Nucleus accumbens (tissue), 56 donors: ENCODE measurements at places on chromosomes 16 and 17.

GRCh38 chr17:4020096-4020495 lies 55.9 kb upstream of the ATP2A3 start:
- DNase-seq: no peak

- DNase-seq: peak; percentile 0
These were observed 88.0 kb downstream of the STXBP4 start for GRCh38 chr17:55056526-55056925.

DNA sequence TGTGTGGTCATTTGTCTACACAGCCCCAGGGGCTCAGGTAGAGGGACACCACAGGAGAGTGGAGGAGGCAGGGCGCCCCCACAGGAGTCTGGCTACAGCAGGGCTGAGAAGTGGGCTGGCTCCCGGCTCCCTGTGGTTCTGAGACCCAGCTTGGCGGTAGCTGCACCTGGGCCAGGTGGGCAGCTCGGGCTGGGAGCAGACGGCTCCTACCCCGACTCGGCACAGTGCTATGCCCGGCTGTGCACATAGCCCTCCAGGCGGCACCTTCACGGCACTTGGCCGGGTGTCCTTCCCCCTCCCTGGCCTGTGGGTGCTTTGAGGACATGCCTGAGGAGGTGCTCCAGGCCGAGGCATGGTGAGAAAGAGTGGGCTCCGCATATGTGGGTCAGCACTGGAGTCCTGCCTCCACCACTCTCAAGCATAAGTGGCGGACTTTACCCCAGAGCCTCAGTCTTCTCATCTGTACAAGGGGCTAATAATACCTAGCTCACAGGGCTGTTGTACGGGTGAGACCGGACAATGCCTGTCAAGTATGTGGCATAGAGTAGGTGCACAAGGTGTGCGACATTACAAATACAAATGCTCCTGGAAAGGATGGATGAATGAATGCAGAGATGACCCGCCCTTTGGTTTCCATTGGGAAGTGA lies 50.1 kb upstream of the JPH3 start:
- DNase-seq: no peak

DNA sequence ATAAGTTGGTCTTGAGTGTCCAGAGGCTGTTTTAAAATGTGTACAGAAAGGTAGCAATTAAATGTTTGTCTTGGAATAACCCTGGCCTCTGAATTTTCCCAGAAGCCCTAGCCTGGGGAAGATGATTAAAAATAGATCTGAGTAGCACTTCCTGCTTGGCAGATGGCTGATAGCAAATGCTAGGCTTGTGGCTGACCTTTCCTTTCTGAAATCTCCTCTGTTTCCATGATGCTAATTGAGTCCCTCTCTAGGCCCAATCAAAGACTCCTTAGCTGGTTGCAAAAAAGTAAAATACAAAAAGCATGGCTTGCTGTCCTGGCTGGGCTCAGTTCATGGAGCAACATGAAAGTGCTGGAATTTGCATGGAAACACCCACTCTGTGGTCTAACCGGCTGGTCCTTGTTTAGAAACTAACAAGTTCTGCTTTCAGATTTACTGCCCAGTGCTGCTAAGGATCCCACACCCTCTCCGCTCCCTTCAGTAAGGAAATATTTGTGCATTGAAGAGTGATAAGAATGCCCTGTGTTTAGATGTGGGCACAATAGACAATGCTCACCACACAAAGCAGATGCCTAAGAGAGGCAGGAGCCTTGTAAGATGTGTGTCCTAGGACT lies 40.8 kb downstream of the YPEL2 start:
- DNase-seq: no peak

DNA sequence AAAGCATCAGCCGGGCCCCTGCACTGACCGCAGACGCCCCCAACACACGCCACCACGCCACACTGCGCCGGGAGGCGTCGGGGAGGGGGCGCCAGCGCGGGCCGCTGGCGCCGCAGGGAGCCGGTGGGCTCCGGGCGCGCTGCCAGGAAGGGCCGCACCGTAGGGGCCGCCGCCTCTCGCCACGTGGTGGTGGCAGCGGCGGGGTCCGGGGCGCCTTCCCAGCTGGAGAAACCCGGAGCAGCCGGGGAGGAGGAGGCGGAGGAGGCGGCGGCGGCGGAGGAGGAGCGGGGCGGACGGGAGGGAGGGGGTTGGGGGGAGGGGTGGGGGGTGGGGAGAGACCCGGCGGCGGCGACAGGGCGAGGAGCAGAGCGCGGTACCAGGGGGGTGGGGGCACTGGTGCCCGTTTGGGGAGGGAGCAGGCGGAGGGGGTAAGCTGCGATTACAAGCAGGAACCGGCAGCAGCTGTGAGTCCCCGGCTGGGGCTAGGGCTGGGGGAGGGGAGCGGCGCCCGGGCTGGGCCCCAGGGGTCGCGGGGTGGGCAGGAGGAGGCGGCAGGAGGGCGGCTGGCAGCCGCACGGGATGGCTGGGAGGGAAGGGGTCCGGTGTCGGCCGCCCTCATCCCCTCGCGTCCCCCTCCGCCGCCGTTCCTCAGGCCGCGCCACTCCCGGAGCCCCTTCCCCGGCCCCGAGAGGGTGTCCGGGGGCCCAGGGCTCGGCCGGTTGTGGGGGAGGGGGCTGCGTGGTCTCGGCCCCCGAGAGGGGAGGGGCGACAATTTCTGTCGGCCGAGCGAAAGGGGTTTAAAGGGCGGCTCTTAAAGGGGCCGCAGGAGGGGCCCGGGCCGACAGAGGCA lies at the start of gene TBKBP1:
TBKBP1 (plus strand) TSS at position 431 of the 850 bp plus-strand sequence. CDS start 1,952 bp downstream, outside the sequence.
- no peak for DNase-seq

GRCh38 chr16:73056448-73056847 lies 8.5 kb upstream of the ZFHX3 start:
- no peak for DNase-seq

- DNase-seq: no peak
These were observed 2.1 kb downstream of the FMNL1 start for GRCh38 chr17:45223539-45224528.

- DNase-seq: no peak
These were observed 40.1 kb downstream of the ENGASE start for GRCh38 chr17:79114458-79115301.

- DNase-seq: peak; percentile 49
These were observed 858 bp downstream of the MMD start for GRCh38 chr17:55420776-55421178.

DNA sequence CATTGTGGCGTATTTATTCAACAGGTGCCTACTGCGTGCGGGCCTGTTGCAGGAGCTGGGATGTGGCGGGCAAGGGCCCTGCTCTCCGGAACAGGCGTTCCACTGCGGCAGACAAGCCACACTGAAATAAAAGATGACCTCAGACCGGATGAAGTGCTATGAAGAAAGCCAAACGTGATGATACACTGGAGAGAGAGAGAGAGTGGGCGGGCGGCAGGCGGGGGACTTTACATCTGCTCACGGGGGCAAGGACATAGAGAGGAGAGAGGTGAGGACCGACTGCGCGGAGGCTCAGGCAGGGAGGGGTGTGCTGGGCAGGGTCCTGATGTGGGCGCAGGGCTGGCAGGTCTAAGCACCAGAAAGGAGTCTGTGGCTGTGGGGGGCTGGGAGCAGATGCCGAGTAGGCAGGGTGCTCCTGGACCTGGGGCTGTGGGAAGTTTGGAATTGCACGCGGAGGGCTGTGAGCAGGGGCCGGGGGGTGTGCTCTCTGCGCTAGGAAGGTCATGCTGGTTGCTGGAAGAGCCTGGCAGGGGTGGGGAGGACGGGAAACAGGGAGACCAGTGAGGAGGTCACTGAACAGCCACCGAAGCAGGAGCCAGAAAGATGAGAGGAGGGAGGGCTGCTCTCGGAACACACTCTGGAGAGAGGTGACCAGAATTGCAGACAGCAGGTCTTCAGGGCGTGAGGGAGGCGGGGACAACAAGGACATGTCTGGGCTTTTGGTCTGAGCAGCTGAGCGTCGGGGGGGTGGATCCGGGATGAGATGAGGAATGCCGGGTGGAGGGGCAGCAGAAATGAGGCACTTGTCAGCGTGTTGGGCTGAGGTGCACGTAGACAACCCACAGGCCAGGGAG lies 9.9 kb downstream of the MXRA7 start:
- no peak for DNase-seq

- DNase-seq: peak; percentile 17
These were observed 67.1 kb upstream of the NLK start for GRCh38 chr17:27975146-27976011.

DNA sequence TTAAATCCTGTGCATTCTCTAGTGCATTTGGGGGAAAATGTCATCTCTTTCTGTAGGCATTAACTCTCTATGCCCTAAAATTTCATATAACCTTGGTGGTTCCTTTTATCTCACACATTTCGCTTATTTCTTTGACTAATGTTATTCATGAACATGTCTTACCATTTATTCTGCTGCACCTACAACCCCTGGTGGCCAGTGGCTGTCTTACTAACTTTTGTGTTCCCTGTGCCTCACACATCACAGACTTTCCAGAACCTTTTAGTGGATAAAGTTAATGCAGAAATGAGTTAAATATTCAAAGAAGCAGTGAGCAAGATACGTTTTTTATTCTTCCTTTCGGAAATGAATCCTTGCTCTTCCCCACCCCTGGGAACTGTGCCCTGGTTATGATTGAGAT lies 111.9 kb downstream of the CDH13 start:
- no peak for DNase-seq

DNA sequence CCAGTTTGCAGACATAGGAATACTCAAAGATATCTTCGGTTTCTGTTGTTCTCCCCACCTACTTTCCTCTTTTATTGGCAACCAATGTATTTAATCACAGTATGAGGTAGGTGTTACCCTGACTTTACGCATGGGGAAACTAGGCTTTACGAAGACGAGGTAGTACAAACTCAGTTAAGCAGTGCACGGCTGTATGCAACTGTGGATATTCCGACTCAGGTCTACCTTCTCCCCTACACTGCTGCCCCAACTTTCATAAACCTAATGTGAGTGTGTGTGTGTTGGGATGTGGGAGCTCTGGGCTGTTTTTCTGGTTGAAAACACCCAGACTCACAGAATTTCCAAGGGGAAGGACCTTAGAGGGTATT lies 1.2 kb upstream of the GPT2 start:
- DNase-seq: no peak

- DNase-seq: no peak
These were observed 37.8 kb downstream of the BCO1 start for GRCh38 chr16:81276323-81276722.

DNA sequence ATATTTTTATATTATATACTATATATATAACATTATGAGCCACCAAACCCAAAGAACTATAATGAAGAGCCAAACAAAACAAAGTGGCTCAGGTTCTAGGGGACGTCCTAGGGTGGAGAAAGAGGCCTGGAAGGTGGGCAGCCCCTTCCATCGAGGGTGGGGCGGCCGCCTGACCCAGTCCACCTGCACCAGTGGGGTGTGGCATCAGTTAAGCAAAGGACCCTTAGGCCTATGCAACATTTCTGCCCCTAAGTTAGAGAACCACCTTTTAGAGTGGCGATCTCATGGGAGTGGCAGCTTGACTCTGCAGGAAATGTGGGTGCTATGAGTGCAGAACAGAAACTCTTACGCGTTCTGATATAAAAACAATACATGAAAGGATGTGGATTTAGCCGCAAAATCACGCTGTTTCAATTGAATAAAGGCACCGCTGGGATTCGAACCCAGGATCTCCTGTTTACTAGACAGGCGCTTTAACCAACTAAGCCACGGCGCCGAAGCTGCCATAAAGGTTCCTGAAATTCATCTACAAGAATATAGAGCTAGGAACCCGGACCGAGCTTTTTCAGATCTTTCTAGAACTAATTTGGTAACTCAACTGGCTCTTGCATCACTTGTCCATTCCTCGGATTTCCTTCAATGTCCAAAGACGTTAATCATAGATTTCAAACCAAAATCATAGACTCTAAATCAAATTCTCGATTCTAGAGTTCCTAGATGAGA lies 15.6 kb upstream of the AURKB start:
- DNase-seq: peak; percentile 14

- no peak for DNase-seq
These were observed 474 bp downstream of the CBX8 start for GRCh38 chr17:79796444-79796762.

- no peak for DNase-seq
These were observed 2.7 kb downstream of the RUSF1 start for GRCh38 chr16:31505483-31505882.

DNA sequence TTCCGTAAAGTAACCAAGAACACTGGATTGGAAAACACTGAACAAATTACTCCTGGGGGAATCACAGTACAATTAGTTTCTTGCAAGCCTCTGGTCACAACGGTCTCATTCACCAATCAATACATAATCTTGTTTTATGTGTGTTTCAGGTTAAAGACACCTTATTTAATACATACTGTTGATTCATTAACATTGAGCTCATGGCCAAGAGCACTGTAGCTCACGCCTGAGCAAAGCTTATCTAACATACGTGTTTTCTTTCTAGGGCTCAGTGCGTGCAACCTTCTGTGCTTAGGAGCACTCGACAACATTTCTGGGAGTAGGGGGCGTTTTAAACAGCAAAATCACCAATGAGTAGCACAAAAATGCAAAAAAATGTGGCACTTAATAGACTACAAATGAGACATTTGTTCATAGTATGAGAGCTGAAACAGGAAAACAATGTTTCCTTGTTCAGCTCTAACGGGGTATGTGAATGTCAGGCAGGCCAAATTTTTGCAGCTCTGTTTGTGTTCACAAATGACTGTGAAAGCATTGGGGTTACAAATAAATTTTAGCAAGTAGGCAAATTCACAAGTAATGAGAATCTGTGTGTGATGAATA lies 206.2 kb downstream of the CNTNAP4 start:
- no peak for DNase-seq

- no peak for DNase-seq
These were observed 24.8 kb upstream of the BPTF start for GRCh38 chr17:67800495-67800928.

DNA sequence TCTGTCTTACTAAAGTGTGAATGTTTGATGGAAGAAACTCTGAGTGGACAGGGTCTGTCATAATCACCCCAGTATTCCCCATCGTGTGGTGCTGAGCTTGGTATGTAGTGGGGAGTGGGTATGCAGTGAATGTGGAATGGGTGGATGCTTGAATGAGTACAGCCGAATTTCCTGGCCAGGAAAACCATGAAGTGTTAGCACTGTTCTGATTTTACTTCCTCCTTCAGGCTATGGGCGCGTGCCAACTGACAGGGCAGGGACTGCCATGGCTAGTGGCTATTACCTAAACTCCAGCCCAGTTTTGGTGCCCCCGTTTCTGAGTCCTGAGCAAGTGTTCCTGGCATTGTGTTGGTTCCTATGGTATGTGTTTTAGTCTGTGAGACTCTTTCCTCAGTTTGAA lies 48.6 kb downstream of the PRKCA start:
- DNase-seq: no peak

GRCh38 chr17:7750321-7750821 lies 32.8 kb downstream of the DNAH2 start:
- no peak for DNase-seq

DNA sequence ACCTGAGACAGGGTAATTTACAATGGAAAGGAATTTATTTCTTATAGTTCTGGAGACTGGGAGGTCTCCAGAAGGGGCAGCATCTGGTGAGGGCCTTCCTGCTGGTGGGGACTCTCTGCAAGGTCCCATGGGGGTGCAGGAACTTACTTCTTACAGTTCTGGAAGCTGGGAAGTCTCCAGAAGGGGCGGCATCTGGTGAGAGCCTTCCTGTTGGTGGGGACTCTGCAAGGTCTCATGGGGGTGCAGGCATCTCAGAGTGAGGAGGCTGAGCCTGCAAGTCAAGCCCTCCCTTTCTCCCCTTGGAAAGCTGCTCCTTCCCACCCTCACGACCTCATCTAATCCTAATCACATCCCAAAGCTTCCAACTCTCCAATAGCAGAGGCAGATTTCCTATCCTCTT lies 157.4 kb downstream of the FOXL1 start:
- DNase-seq: no peak

GRCh38 chr17:75753514-75754377 lies 11.2 kb downstream of the GALK1 start:
- peak; percentile 47 for DNase-seq
